HFFc6 (cell line): ENCODE measurements at places on chromosomes 7 and 10. TPM values are rescaled to one million over a fixed set of nuclear protein-coding genes. Genes with fewer than 3 reads are reported as not detected.

Gene PRSS37
- not detected in 3 replicates for total RNA-seq

Gene EPHA1
- total RNA-seq, result not detected in 3 replicates

Gene ABLIM1
- 8.0 and 13.6 TPM in 2 replicates for total RNA-seq

Gene SLC39A12
- total RNA-seq, result not detected in 3 replicates

Gene WNT8B
- total RNA-seq, result not detected in 3 replicates

Gene INTS1
- 92.9 to 98.2 TPM (median 96.4 TPM) in 3 replicates for total RNA-seq

Gene GPR158
- total RNA-seq, result not detected in 3 replicates

Gene TRPV6
- total RNA-seq, result not detected in 3 replicates

Gene ZSCAN21
- total RNA-seq, result 8.4 to 10.3 TPM (median 9.2 TPM) in 3 replicates

Gene STAG3
- total RNA-seq, result 0.09 to 0.62 TPM (median 0.40 TPM) in 3 replicates

Gene PSPH
- 22.2 to 25.6 TPM (median 23.4 TPM) in 3 replicates for total RNA-seq

Gene BICC1
- 61.7 to 62.3 TPM (median 61.8 TPM) in 3 replicates for total RNA-seq

Gene ARHGAP19
- total RNA-seq, result 4.0 to 11.1 TPM (median 5.1 TPM) in 3 replicates

Gene CDNF
- total RNA-seq, result 1.00 and 2.0 TPM in 2 replicates

Gene MRC1
- 0.05 TPM in 1 of 3 replicates, not detected in the others for total RNA-seq

Gene MBL2
- not detected in 2 replicates for total RNA-seq

Gene GOLGA7B
- not detected in 3 replicates for total RNA-seq

Gene ZNF398
- total RNA-seq, result 11.5 to 11.9 TPM (median 11.6 TPM) in 3 replicates

Gene MCU
- 27.5 to 29.8 TPM (median 27.8 TPM) in 3 replicates for total RNA-seq

Gene ENKUR
- 0.23 to 0.33 TPM in 2 of 3 replicates, not detected in the other for total RNA-seq

Gene MLXIPL
- not detected in 3 replicates for total RNA-seq

Gene PDK4
- total RNA-seq, result not detected in 3 replicates

Gene TAS2R41
- not detected in 3 replicates for total RNA-seq

Gene GRM3
- not detected in 3 replicates for total RNA-seq

Gene BRAT1
- total RNA-seq, result 21.6 and 22.5 TPM in 2 replicates

Gene HOXA10
- 39.3 and 40.4 TPM in 2 replicates for total RNA-seq

Gene OR9A2
- total RNA-seq, result not detected in 3 replicates

Gene LLCFC1
- total RNA-seq, result not detected in 3 replicates

Gene SYT15B
- total RNA-seq, result 0.22 to 1.9 TPM (median 0.24 TPM) in 3 replicates

Gene FEZF1
- not detected in 3 replicates for total RNA-seq

Gene DUS4L
- 3.7 and 8.0 TPM in 2 replicates for total RNA-seq

Gene SLC29A3
- 2.8 to 4.4 TPM (median 3.2 TPM) in 3 replicates for total RNA-seq

Gene OR2A5
- not detected in 3 replicates for total RNA-seq

Gene BBS9
- total RNA-seq, result 10.8 to 12.3 TPM (median 11.7 TPM) in 3 replicates

Gene SH2D4B
- total RNA-seq, result 0.04 TPM in 1 of 3 replicates, not detected in the others

Gene CRPPA
- 2.1 to 2.6 TPM (median 2.6 TPM) in 3 replicates for total RNA-seq

Gene ACTR3C
- not detected in 3 replicates for total RNA-seq
